ENCODE measurements at places on chromosomes 11 and 22.
A peak's percentile ranks its signal among the peaks of the same experiment; 100 is the strongest.

DNA sequence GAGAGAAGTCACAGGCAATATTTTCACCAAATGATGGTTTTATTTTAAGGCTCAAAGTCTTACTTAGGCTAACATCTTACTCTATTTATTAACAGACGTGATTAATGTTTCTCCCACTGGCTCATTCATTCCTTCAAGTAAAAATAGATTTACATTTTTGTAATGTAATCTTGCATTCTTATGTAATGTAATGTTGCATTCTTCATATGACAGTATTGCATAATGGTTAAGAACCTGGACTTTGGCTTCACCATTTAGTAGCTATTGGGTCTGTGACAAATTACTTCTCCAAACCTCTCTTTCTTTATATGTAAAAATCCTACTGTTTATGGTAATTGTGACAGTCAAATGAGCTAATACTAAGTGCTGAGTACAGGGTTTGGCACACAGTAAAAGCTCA, 3.3 kb upstream of the DIXDC1 start:
- no peak for DNase-seq

GRCh38 chr11:46677991-46678740, 22.3 kb downstream of the ARHGAP1 start:
- no peak for DNase-seq

DNA sequence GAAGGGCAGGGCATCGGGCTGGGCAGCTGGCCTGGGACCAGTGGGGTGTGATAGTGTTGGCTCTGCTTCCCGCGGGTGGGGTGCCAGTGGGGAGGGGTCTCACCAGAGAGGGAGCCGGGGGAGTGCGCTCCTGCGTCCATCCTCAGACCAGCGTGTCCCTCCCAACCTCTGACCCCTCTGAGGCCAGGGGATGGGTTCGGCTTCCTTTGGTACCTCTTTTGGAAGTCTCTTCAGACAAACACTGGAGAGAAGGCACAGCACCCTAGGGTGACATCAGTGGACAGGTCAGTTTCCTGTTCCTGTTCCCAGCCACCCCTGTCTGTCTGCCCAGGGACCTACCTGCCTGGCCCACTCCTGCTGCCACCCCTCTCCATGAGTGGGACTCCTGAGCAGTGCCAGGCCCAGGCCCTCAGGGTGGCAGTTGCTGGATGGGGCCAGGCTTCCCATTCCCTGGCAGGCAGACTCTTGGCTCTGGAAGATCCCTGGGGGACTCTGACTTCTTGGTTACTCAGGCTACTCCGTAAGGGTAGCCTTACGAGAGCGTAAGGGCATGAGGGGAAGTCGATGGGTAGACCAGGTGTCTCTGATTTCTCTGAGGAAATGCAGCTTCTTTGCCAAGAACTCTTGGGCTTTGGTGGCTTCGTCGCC, 2.6 kb downstream of the TAGLN start:
- no peak for DNase-seq

DNA sequence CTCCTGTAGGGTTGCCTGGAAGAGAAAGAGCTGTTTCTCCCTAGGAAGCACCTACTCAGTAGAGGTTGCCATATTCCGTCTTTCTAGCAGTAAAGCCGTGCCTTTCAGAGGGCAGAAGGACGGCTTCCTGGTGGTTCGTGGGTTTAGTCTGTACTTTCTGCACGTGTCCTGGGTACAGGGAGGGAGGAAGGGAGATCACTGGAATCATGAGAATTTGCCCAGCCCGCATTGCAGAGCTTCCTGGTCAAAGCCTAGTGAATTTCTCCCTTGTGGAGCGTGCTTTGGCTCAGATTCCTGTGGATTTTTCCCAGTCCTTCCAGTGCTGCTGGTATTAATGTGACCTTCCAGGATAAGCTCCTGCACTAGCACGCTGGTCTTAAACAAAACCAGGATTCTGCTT, 44.9 kb downstream of the GRAMD1B start:
- no peak for DNase-seq

- DNase-seq, result no peak
These were observed 81.1 kb downstream of the PAK1 start for GRCh38 chr11:77392842-77393241.

GRCh38 chr11:115665175-115665821, 161.1 kb upstream of the CADM1 start:
- no peak for DNase-seq

GRCh38 chr11:74033046-74033445, 24.2 kb upstream of the UCP3 start:
- DNase-seq, result no peak

- DNase-seq, result no peak
These were observed 97.8 kb downstream of the ME3 start for GRCh38 chr11:86574493-86575207.

- no peak for DNase-seq
These were observed 55.0 kb upstream of the HORMAD2 start for GRCh38 chr22:30025221-30025620.

DNA sequence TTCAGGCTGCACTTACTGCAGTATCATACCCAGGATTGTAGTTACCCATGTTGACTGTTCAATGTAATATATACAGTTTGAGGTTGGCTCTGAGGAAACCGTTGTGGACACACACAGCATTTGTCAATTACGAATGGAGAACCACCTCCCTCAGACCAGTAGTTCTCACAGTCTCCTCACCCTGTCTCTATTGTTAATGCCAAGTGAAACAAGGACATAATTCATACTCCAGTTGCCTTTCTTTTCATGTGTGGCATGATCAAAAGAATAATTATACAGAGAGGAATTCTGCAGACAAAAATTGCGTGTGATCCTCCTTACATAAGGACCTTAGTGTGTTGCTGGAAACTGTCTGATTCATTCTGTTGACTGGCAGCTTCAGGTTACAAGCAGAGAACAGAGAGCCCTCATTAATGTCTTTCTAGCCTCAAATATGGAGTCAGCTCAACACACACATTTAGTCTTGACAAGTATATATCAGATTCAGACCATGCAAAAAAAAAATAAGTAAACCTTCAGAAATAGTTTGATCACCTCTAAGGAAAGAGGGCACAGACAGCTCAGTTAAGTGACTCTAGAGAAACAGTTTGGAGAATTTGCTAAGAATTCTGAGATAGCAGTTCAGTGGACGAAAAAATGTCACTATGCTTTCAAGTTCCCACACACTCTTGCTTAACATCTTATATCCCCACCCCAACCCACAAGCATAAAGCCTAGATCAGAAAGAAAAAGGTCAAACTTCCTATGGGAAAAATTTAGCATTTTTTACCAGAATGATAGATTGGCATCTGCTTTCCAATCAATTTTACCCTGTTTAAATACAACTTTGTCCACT, 96.1 kb downstream of the MAML2 start:
- DNase-seq, result no peak

- DNase-seq, result no peak
These were observed 12.2 kb downstream of the TEF start for GRCh38 chr22:41394012-41394356.

GRCh38 chr11:87265979-87266378, 228.2 kb downstream of the TMEM135 start:
- DNase-seq, result no peak

DNA sequence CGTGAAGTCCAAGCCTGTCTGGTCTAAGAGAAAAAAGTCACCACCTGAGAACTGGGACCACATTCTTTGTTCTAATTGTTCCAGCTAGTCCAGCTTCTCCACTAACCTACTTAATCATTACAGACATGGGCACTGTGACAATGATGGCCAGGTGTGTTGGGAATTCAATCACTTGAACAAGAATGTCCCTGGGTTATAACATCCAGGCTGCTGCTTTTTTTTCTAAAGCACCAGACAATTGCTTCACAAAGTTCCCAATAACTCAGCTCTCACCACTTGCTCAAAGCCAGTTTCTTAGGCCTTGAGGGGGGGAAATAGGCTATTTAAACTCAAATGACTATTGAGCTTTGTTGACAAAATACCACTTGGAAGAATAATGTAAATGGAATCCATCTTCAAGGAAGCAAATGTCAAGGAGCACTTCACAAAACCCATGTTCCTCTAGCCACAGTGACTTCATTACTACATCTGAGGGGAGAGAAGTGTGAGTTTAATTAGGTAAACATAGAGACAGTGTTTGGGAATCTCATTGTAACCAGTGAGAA, 80.3 kb downstream of the ME3 start:
- DNase-seq, result no peak

DNA sequence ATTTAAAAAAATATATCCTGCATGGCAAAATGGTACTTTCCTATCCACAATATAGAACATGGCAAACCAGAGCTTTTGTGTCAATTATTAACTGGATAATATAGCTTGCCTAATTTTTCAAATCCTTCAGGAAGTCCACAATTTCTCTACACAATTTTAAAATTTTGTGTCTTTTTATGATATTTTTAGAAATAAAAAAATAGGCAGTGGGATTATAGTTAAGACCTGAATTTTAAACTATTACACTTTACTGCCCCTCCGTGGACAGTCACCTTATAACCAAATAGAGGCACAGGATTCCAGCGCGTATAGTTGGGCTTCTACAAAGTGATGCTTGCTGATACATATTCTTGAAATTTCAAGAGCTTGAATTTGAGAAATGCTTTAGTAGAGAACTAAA, 2.1 kb upstream of the DMC1 start:
- DNase-seq, result peak; percentile 20

DNA sequence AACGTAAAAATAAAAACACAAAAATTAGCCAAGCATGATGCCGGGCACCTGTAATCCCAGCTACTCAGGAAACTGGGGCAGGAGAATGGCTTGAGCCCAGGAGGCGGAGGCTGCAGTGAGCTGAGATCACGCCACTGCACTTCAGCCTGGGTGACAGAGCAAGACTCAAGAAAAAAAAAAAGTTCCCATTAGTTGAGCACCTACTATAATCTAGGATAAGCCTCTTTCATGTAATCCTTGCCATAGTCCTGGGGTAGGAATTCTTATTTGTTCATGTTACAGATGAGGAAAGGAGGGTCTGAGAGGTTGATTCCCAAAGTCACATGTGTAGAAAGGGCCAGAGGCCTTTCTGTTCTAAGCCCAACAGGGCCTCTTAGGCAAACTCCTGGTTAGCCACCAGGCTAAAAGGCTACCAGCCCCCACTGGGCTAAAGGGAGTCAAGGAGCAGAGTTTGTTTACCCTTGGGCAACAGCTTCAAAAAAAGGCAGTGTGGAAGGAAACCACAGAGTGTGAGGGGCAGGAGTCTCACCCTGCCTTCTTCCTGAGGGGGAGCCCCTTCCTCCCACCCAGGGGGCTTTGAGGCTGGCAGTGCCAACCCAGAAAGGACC, 21.6 kb upstream of the CSNK1E start:
- no peak for DNase-seq

DNA sequence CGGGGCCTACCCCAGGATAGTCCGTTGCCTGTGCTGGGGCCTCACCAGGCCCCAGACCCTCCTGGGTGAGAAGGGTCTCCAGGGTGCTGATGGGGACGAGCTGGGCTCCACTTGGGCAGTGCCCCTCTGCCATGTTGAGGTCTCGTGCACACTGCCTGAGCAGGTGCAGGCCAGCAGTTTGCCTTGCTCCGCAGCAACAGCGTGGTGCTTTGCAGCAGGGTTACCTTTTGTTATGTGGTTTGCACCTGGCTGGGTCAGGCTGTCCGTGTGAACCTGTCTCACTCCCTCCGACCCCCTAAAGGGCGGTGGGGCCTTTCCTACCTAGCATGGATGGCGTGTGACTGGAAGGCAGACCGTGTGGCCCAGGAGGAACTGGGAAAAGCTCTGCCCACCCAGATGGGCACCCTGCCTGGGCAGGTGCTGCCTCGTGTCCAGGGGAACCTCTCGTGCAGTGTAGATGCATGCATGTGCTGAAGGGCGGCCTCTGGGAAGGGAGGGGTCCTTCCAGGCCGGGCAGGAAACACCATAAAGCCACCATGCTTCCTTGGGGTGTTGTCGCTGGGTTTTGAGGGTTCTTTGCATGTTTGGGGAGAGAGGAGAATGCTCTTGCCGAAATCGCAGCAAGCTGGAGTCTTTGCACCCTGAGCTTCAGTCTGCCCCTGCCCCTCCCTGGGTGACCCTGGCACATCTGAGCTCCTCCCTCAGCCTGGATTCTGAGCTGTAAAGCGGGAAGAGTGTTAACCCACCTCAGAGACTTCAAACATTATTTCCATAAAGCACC, 75.4 kb upstream of the PPARA start:
- DNase-seq, result no peak

DNA sequence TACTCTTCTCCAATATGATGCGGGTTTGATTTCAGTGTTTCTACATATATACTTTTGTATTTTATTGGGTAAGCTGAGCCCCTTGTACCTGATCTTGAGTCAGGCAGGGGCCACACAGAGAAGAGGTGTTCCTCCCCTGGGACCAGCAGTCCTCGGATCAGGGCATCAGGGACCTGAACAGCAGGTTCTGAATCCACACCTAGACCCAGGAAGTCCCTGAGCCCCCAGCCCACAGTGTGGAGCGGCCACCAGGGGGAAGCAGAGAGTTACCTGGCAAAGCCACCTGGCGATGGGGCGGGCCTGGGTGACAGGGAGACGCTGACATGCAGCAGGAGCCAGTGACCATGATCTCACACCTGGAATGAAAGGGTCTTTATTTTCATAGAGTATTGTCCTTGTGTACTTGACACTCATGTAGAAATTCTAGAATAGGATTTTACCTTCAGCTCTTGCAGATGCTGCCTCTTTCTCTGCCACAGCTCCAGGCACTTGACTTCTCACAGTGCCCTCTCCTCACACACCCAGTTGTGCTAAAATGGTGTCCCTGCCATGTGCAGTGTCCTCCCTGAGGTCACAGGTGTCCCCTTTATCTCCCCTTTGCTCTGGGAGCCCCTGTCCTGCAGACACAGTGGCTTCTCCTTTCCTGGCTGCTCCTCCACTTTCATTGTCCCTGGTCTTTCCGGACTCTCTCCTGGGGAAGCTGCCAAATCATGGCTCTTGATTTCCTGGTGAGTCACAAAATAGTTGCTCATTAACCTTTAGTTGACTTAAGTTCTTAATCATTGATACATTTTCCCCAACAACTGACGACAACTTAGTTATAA, 48.5 kb downstream of the GGTLC2 start:
- no peak for DNase-seq

DNA sequence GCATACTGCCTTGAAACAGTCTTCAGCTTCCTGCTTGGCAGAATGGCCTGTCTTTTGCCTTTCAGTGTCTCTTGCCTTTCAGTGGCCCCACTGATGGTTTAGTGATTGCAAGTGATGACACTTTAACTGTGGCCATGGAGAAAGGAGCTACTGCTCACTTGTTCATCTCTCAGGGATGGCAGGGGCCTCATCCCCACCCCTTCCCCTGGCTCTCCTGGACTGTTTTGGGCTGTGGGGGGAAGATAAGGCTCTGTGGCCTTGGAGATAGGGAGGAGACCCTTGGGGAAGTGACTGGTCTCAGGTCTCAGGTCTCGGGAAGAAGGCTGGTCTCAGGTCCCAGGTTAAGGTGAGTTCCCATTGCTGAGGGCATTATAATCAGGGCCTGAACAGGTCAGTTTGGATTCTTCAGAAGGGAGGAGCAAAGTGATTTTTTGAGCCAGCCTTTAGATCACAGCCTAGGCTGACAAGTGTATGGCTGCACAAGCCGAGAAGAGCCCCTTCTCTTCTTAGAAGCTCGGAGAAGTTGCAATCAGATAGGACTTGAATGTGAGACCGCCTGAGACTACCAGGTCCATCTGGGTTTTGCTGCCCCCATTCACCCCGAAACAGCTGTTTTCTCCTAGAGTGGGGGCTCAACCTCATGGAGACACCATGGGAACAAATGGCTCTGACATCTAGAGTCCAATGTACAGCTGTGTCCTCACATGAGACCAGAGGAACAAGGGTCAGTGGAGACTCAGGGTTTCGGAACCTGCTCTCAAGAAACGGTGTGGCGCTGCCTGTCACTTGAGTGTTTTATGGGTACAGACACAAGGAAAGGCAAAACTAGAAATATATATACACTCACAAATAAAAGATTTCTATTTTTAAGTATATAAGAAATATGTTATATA, 15.9 kb upstream of the P2RY2 start:
- no peak for DNase-seq

Data from fibroblast of skin of left quadriceps (primary cell).